ENCODE measurements at places on chromosomes 5 and 9. TPM values are rescaled to one million over a fixed set of nuclear protein-coding genes. Genes with fewer than 3 reads are reported as not detected.
A peak's percentile ranks its signal among the peaks of the same experiment; 100 is the strongest.

- peak; percentile 28 for DNase-seq
- H3K36me3 ChIP-seq: peaks cover 14% of the 10 kb centered on the region
- peaks cover 36% of the 10 kb centered on the region for H3K4me1 ChIP-seq
Measured at GRCh38 chr5:50302815-50303490, 138.1 kb downstream of the EMB start.

Gene SOX30
- total RNA-seq: 0.09 TPM

Gene SLC23A1
- 2.8 TPM for total RNA-seq

DNA sequence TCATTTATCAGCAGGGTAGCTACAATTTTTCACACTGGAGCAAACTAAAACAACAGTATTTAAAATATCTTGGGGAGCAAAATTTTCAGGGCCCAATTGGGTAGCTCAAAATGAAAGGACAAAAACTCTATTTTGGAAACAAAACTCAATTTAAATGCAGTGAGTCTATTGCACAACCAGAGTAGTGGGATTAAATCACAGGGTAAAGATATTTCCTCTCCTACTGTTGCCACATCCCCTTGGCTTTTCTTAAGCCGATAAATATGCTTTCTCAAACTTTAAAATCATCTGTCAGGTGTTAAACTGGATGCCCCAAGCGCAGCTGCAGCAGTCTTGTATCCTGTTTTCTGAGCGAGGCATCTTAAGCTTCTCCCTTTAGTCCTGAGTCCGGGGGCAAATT lies 1474.3 kb upstream of the CDH9 start:
- H3K4me1 ChIP-seq: no peaks in the 10 kb centered on the region
- H3K27ac ChIP-seq: no peak overlapping the region

DNA sequence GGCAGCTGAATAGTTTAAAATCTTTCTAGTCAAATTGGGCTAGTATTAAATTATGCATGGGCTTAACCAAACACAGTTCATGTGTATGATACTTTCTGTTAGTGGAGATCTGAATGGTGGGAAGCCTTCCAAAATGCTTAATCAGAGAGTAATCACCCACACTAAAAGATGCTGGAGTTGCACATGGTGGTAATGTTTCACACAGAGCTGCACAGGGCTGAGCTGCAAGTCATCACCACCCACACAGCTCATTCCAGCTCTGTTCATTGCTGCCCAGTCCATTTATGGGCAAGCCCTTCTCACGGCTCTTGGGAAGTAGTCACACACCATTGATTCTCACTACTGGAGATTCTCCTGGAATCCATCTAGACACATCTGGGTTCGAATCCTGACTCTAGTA lies 351.5 kb upstream of the KCNN2 start:
- H3K27ac ChIP-seq: no peak overlapping the region
- H3K27me3 ChIP-seq: no peaks in the 10 kb centered on the region
- H3K4me3 ChIP-seq: no peak overlapping the region
- no peaks in the 10 kb centered on the region for H3K4me1 ChIP-seq

Gene LRRC14B
- not detected for total RNA-seq

- H3K4me3 ChIP-seq: no peak overlapping the region
- no peaks in the 10 kb centered on the region for H3K4me1 ChIP-seq
- DNase-seq: no peak
- H3K27ac ChIP-seq: no peak overlapping the region
- peaks cover 2% of the 10 kb centered on the region for H3K27me3 ChIP-seq
- no peaks in the 10 kb centered on the region for H3K36me3 ChIP-seq
Measured at GRCh38 chr5:169125571-169125970, 175.4 kb downstream of the SLIT3 start.

GRCh38 chr5:8481007-8481406 lies 612.1 kb downstream of the MTRR start:
- DNase-seq: no peak
- H3K4me3 ChIP-seq: no peak overlapping the region
- H3K27ac ChIP-seq: no peak overlapping the region
- H3K27me3 ChIP-seq: no peaks in the 10 kb centered on the region
- no peaks in the 10 kb centered on the region for H3K4me1 ChIP-seq

Gene PCDHGB1
- 0.20 TPM for total RNA-seq

Gene PRR7
- total RNA-seq: 25.2 TPM

DNA sequence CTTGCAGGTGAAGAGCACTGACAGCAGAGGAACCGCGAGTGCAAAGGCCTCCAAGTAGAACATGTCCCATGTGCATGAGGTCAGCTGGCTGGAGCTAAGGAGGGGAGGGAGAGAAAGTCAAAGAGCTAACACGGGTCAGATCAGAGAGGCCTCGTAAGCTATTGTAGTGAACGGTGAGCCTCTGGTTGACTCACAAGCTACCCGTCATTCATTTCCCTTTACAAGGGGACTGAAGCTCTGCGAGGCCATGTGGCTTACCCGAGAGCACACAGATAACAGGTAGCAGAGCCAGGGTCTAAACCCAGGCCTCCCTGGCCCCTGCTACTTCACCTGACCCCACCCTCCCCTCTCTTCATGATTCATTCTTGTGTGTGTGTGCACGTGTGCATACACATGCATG lies 152.7 kb upstream of the ADRA1B start:
- H3K4me3 ChIP-seq: no peak overlapping the region
- DNase-seq: no peak
- H3K27ac ChIP-seq: no peak overlapping the region
- H3K36me3 ChIP-seq: no peaks in the 10 kb centered on the region
- H3K4me1 ChIP-seq: peaks cover 17% of the 10 kb centered on the region

DNA sequence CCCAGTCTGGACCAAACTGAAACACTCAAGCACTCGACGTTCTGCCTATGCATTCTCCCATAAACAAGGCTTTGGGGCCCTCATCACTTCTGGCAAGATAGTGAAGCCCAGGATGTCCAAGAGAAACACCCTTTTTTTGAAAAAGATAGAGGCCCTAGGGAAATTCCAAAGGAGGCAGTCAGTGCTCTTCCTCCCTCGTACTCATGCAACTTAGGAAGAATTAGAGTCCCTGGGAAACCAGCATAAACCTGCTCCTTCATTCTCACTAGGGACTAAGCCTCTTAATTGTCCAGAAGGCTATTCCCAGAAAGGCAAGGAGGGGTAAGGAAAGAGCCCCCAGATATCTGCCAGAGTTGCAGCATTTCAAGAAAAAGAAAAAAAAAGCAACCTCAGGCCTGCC lies 7.8 kb upstream of the RUSC2 start:
- no peaks in the 10 kb centered on the region for H3K36me3 ChIP-seq
- no peak for DNase-seq
- no peaks in the 10 kb centered on the region for H3K27me3 ChIP-seq

Gene SLC6A19
- not detected for total RNA-seq

GRCh38 chr5:151868451-151868850 lies 56.2 kb downstream of the GLRA1 start:
- no peak overlapping the region for H3K27ac ChIP-seq
- H3K36me3 ChIP-seq: no peaks in the 10 kb centered on the region
- no peaks in the 10 kb centered on the region for H3K4me1 ChIP-seq
- no peak for DNase-seq

DNA sequence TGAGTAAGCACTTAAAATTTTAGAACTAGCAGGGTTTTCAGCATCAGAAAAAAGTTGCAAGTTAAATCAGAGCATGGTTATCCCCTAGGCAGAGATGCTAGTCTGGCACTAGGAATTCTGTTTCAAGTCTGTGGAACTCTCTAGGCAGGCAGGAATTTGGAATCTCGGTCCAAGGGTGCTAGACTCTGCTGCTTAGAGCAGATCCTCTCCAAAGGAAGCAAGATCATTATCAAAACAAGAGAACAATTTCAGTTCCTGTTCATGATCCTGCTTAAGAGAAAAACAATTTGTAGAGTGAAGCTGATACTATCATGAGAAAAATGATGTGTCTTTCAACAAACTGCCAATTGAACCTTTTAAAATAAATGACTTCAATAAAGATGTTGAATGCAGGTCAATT lies 420.7 kb downstream of the KIF4B start:
- no peaks in the 10 kb centered on the region for H3K4me1 ChIP-seq
- no peak for DNase-seq
- H3K27ac ChIP-seq: no peak overlapping the region
- H3K27me3 ChIP-seq: no peaks in the 10 kb centered on the region

Gene TRIM14
- 54.0 TPM for total RNA-seq

Gene HTR1A
- total RNA-seq: not detected

- DNase-seq: peak; percentile 68
- H3K4me3 ChIP-seq: peak within 1 kb of the TSS; percentile 66
- H3K36me3 ChIP-seq: no peaks in the 10 kb centered on the region
Measured at GRCh38 chr5:132746954-132747615, at the start of gene CCNI2. TSS of gene CCNI2 (plus strand) at chr5:132747426. CDS start at chr5:132747496, 70 bp downstream.

- H3K4me3 ChIP-seq: no peak overlapping the region
- no peaks in the 10 kb centered on the region for H3K4me1 ChIP-seq
- DNase-seq: no peak
- H3K36me3 ChIP-seq: no peaks in the 10 kb centered on the region
- H3K27me3 ChIP-seq: no peaks in the 10 kb centered on the region
Measured at GRCh38 chr9:91256235-91256634, 105.5 kb downstream of the AUH start.

DNA sequence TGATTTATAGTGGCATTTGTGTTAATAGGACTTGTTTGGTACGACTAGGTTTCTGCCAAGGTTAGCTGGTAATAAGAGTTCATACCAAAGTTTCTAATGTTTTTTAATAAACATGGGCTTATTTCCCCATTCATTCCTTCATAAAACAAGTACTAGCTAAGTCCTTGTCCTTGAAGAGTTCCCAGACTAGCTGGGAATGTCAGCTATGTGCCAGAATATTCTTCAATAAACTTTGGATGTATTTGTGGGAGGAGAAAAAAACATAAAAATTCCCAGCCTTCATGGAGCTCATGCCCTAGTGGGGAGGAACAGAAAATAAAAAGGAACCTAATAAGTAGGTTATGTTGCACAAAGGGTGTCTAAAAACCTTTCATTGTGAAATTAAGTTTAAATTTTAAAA lies 176.9 kb downstream of the DENND1A start:
- no peak overlapping the region for H3K4me3 ChIP-seq
- H3K27me3 ChIP-seq: no peaks in the 10 kb centered on the region
- H3K4me1 ChIP-seq: peaks cover 13% of the 10 kb centered on the region
- H3K36me3 ChIP-seq: no peaks in the 10 kb centered on the region
- no peak overlapping the region for H3K27ac ChIP-seq

GRCh38 chr5:1226839-1227581 lies 1.8 kb downstream of the SLC6A18 start:
- no peaks in the 10 kb centered on the region for H3K4me1 ChIP-seq
- peaks cover 66% of the 10 kb centered on the region for H3K27me3 ChIP-seq

GRCh38 chr9:120608421-120608820 lies 28.5 kb upstream of the CDK5RAP2 start:
- H3K36me3 ChIP-seq: no peaks in the 10 kb centered on the region
- no peak overlapping the region for H3K4me3 ChIP-seq
- peaks cover 5% of the 10 kb centered on the region for H3K4me1 ChIP-seq
- H3K27ac ChIP-seq: no peak overlapping the region
- H3K27me3 ChIP-seq: no peaks in the 10 kb centered on the region

Gene PRELID2
- 33.2 TPM for total RNA-seq

Gene WNT8A
- not detected for total RNA-seq

GRCh38 chr9:126674365-126675146 lies 60.8 kb downstream of the LMX1B start:
- DNase-seq: no peak
- H3K4me1 ChIP-seq: no peaks in the 10 kb centered on the region
- H3K4me3 ChIP-seq: no peak overlapping the region
- H3K36me3 ChIP-seq: no peaks in the 10 kb centered on the region
- H3K27ac ChIP-seq: no peak overlapping the region
- peaks cover 70% of the 10 kb centered on the region for H3K27me3 ChIP-seq

DNA sequence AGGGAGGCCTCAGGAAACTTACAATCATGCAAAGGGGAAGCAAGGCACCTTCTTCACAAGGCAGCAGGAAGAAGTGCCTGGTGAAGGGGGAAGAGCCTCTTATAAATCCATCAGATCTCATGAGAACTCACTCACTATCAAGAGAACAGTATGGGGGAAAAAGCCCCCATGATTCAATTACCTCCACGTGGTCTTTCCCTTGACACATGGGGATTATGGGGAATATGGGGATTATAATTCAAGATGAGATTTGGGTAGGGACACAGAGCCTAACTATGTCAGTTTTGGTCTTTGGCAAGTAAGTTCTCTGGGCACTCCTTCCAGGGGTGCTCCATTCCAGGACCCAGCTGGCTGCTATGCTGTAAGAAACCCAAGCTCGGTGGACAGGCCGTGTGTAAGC lies 275.3 kb upstream of the TUT7 start:
- DNase-seq: no peak
- H3K36me3 ChIP-seq: no peaks in the 10 kb centered on the region
- no peaks in the 10 kb centered on the region for H3K4me1 ChIP-seq
- H3K27me3 ChIP-seq: no peaks in the 10 kb centered on the region
- no peak overlapping the region for H3K4me3 ChIP-seq
- no peak overlapping the region for H3K27ac ChIP-seq

DNA sequence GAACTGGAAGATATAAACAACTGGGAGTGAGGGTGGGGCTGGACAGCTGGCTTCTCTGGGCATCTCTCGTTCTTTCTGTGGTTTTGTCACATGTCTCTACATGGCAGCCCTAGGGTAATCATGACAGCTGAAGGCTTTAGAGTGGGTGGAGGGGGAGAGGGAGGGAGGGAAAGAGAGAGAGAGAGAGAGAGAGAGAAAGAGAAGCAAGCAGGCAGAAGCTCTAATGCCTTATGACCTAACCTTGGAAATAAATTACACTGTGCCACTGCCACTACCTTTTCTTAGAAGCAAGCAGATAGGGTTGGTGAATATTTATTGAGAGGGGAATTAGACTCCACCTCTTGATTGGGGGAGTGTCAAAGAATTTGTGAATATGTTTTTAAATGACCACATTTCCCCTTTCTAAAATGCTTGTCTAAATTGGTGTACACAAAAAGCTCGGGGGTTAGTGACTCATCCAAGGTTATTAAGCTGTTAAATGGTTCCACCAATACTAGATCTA lies 2.6 kb upstream of the DAPK1 start:
- H3K4me1 ChIP-seq: peaks cover 14% of the 10 kb centered on the region
- H3K4me3 ChIP-seq: no peak overlapping the region
- H3K36me3 ChIP-seq: peaks cover 34% of the 10 kb centered on the region
- H3K27me3 ChIP-seq: no peaks in the 10 kb centered on the region
- no peak overlapping the region for H3K27ac ChIP-seq
- DNase-seq: no peak

- no peaks in the 10 kb centered on the region for H3K27me3 ChIP-seq
- DNase-seq: no peak
- peak overlapping the region; percentile 95 for H3K27ac ChIP-seq
- H3K4me3 ChIP-seq: peak overlapping the region; percentile 70
Measured at GRCh38 chr9:6681957-6682501, 36.5 kb upstream of the GLDC start.

Gene F2R
- total RNA-seq: 14.4 TPM

Gene TMEM8B
- total RNA-seq: 2.5 TPM

Gene RFESD
- 1.8 TPM for total RNA-seq

Gene KLHL3
- 16.9 TPM for total RNA-seq

- no peak overlapping the region for H3K4me3 ChIP-seq
- H3K36me3 ChIP-seq: peaks cover 13% of the 10 kb centered on the region
- no peaks in the 10 kb centered on the region for H3K27me3 ChIP-seq
- peaks cover 27% of the 10 kb centered on the region for H3K4me1 ChIP-seq
- no peak for DNase-seq
Measured at GRCh38 chr5:131367219-131367860, 103.5 kb downstream of the CDC42SE2 start.

DNA sequence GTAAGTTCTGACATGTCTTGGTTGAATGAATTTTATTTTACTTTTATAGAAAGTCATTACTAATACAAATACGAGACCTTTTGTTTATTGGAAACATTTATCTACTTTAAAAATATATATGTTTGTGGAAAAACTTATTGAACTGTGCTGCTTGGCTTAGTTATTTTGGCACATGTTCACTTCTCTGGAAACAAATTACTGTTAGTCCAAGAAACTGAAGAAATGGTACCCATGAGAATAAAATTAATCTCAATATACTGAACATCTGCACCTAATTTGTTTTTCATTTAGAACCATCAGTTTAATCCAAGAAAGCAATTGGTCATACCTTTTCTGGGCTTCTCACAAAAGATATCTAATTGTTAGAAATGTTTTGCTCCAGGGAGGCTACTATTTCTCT lies 32.2 kb downstream of the INVS start:
- no peak overlapping the region for H3K4me3 ChIP-seq
- H3K36me3 ChIP-seq: no peaks in the 10 kb centered on the region
- no peaks in the 10 kb centered on the region for H3K4me1 ChIP-seq
- DNase-seq: no peak
- H3K27me3 ChIP-seq: no peaks in the 10 kb centered on the region
